ENCODE measurements at places on chromosomes 5 and 9.

DNA sequence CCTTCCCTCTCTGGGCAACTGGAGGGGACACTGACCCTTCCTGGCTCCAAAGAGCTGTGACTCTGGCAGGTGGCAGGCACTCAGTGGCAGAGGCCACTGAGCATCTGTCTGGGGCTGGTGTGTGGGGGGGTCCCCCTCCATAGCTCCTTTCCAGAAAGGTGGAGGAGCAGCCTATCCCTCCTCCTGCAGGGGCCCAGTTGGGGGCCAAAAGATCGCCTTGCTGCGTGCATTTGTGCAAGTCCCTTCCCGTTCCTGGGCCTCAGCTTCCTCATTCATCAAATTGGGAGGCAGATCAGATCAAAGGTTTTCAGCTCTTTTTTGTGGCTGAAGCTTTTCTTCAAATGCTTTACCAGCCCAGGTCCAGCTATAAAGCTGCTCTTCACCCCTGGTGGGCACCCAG is 77.7 kb downstream of the NTNG2 start:
- DNase-seq: no peak

DNA sequence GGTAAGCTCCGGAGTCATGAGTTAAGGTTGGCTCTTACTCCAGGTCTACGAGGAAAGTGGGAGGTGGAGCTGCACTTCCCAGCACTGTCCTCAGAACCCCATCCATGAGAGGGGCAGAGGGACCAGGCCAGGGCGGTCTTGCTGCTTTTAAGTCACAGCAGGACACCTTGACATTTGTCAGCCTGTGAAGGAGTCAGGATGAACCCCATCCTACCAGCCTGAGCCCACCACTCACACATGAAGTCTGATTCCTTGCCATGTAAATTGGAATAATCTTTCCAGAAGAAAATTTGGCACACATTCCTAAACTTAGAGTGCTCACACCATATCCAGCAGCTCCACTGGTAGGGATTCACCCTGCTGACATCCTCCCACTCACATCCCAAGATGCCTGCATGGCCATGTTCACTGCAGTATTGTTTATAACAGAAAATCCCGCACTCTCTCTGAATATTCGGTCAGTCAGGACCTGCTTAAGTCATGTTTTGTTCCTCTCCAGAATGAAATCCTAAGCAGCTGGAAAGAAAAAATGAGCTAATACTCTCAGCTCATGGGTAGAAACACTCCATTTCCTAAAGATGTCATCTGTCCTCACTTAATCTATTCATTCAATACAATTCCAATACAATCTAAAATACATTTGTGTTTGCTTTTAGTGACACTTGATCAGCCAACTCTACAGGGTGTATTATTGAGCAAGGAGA is 79.3 kb upstream of the COL5A1 start:
- DNase-seq: peak; percentile 75

DNA sequence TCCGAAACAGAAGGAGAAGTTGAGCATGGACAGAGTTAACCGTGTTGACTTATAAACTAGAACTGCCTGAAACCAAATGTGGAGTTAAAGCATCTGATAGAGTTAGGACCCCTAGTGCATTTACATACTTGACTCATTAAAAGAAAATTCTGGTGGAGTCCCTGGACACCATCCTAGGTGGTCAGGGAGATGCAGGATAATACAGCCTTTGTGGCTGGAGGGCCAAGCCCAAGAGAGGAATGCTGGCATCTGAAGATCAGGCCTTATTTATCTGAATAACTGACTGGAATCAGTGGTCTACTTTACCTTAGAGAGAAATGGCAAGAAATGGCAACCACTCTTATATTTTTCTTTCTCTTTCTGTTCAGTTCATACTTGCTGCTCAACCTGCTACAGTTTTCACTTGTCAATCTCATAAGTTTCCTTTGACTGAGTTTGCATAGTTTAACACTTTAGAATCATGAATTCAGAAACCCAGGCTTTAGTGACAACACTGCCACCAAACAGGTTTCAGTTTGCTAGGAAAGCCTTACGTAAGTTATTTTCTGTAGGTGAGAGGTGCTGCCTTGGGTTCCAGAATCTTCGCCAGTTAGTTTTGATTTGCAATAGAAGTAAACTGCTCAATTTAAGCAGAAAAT is 10.2 kb downstream of the CMYA5 start:
- no peak for DNase-seq

DNA sequence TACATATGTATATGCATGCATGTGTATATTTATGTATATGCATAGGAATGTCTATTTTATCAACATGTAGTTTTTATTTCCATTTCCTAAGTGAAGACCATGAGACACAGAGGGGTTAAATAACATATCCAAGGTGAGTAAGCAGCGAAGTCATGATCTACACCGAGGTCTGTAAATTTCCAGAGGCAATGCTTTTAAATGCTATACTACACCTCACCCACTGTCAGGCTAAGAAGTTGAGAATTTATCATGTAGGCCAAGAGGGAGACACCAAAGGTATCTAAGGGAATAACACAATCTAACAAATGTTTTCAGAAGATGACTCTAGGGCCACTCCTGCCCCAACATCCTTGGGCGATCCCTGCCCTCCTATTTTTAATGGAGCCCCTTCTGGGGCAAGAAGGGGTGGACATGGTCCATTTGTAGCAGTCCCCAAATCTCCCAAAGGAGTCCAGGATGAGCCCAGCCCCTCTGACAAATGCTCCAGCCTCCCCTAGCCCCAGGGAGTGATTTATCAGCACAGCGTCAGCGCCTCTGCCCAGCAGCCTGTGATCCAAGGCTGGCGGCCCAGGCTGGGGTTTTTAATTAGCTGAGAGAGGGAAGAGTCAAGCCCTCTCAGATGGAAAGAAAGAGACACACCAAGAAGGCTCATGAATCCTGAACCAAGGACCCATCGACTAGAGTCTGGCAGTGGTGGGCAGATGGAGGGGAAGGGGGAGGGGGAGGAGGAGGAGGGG is 339.9 kb downstream of the ASTN2 start:
- no peak for DNase-seq

All from skin of body (tissue), 3 donors.